ENCODE measurements at places on chromosomes 12 and 14. TPM values are rescaled to one million over a fixed set of nuclear protein-coding genes. Genes with fewer than 3 reads are reported as not detected.

DNA sequence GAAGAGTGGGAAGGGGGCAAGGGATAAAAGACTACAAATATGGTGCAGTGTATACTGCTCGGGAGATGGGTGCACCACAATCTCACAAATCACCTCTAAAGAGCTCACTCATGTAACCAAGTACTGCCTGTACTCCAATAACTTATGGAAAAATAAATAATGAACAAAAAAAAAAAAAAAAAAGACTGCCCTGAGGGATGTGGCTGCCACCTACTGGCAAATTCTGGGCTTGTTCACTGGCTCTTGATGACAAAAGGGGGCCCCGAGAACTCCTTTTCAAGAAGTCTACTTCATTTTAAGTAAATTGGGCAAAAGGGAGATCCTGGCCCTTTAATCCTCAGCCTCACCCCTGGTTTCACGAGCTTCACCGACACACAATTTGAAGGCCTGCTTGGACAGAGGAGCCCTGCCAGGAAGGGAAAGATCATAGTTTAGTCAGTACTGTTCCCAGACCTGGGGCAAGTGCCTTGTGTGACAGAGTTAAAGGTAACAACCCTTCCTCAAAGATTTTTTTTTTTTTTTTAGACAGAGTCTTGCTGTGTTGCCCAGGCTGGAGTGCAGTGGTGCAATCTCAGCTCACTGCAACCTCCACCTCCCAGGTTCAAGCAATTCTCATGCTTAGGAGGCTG is 26.1 kb upstream of the STAC3 start:
- DNase-seq = no peak

DNA sequence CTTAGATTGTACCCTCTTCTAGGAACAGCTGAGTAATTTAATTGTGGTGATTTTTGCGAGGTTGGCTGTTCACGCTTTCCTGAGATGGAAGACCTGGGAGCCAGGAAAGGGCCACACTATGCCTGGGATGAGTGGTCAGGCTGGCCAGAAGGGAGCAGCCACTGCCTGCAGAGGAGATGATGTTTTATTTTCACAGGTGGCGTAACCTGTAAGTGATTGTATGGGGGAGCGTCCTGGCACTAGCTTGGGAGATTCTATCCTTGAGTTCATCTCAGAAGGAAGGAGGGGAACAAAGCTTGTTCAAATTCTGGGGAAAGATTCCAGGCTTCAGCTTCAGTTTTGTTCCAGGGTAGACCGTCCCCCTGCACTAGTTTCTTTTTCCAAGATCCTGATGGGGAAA is 1.2 kb downstream of the RPH3A start:
- DNase-seq = no peak

DNA sequence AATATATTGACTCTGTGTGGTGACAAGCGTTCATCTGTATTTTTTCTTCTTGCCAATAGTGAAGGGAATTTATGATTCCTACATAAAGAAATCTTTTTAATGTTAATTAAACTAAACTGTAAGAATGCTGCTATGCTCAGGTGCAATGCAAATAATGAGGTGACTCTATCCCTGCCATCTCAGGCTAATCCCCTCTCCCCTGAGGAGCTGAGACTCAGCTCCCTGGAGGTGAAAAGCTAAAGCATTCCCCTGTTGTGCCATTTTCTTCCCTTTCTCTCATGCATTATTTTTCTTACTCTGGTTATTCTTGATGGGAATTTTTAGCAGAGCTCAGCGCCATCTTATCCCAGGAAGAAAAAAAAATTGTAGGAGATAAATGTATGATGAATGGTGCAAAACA is 113.9 kb upstream of the FGD4 start:
- no peak for DNase-seq

- no peak for DNase-seq
These were observed 85.1 kb upstream of the AMIGO2 start for GRCh38 chr12:47164724-47165439.

GRCh38 chr14:99840265-99840664 is 47.1 kb downstream of the EML1 start:
- DNase-seq = no peak

- no peak for DNase-seq
These were observed 5.2 kb downstream of the GPX2 start for GRCh38 chr14:64937171-64937820.

DNA sequence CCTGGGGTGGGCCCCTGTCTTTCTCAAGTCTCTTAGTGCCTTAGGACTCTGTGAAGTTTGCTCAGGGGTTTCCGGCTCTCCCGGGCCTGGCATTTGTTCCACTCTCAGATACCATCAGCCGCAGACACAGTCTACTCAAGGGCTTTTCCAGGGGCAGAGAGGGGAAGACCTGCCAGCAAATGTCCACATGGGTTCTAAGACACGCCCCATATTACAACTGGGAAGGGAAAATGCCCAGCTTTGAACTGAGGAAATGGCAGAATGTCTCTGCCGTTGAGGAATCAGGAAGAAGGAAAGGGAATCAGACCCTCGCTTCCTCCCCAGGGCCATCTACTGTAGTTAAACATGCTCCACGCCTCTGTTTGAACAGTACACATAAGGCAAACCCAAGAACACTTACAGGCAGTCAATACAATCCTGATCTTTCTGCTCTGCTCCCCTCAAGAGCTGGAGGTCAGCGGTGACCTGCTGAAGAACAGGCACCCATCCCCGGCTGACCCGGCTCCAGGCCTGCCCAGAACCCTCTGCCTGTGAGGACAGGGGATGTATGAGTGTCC is 7.9 kb downstream of the CCDC85C start:
- peak; percentile 78 for DNase-seq

- peak; percentile 67 for DNase-seq
These were observed 78.7 kb downstream of the PPM1A start for GRCh38 chr14:60327447-60328331.

DNA sequence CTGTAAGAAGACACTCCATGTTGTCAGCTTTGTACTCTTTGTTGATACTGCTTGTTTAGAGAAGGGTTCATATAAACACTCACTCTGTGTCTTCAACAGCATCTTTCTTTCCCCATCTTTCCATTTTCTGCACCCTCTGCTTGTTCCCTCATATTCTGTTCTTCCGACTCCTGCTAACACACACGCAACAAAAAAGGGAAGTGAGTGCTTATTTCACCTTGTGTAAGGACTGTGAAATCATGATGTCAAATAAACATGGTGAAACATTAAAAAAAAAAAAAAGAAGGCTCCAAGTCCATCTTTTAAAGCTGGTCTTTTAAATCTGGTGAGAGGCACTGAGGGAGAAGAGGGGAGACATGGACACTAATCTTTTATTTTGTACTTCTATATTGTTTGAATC is 145.4 kb downstream of the RPAP3 start:
- no peak for DNase-seq

GRCh38 chr12:26334621-26335124 is 139.3 kb downstream of the SSPN start:
- peak; percentile 44 for DNase-seq

- DNase-seq = no peak
These were observed 13.7 kb upstream of the TCTN1 start for GRCh38 chr12:110600254-110600653.

DNA sequence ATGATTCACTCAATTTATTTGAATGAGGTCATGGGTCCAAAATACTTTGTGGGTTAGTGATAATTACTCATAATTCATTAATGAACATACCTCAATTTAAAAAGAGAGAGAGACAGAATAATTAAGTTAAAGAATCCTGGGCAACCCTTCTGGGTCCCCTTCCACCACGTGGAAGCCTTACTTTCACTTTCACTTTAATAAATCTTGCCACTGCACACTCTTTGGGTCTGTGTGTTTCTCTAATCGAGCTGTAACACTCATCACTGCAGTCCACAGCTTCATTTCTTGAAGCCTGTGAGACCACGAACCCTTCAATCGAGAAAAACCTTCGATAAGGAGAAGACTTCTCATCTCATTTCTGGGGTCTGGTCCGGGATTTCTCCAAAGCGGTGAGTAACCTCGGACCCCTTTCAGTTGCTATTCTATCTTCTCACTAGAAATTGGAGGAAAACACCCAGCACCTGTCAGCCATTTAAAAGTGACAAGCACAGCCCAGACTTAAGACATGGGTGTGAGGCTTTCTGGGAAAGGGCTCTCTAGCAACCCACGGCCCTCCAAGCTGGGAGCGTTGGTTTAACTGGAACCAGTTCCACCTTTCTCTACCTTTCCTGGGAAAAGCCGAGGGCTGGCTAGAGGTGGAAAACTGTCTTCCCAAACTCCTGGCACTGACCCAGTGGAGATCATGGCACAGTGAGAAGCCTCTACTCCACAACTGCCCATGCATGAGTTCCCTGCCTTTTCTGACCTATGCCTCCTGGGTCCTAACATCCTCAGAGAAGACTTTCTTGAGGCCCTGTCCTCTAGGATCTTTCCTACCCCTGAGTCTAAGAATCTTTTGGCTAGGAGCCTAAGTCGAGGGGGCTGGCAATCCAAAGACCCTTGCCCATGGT is 148.8 kb upstream of the ATF7IP start:
- no peak for DNase-seq

DNA sequence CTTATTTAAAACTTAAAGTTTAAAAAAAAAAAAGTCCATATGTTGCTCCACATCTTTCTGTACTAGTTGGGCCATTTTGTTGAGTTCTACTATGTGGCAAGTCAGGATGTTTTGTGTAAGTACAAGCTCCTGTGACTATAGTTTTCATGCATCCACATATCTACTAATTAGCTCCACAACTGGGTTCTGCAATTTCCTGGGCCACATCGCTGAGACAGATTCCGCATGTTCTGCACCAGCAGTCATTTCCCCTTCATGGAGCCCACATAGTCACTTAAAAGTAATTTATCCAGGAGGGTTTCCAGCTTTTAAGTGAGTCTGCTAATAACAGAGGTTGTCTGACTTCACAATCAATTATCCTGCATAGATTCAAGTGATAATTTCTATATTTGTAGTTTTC is 461.4 kb downstream of the ZFP36L1 start:
- no peak for DNase-seq

- peak; percentile 75 for DNase-seq
These were observed 30.3 kb downstream of the DMAC2L start for GRCh38 chr14:50342221-50343078.

GRCh38 chr12:39685854-39686657 is 66.5 kb upstream of the ABCD2 start:
- no peak for DNase-seq

DNA sequence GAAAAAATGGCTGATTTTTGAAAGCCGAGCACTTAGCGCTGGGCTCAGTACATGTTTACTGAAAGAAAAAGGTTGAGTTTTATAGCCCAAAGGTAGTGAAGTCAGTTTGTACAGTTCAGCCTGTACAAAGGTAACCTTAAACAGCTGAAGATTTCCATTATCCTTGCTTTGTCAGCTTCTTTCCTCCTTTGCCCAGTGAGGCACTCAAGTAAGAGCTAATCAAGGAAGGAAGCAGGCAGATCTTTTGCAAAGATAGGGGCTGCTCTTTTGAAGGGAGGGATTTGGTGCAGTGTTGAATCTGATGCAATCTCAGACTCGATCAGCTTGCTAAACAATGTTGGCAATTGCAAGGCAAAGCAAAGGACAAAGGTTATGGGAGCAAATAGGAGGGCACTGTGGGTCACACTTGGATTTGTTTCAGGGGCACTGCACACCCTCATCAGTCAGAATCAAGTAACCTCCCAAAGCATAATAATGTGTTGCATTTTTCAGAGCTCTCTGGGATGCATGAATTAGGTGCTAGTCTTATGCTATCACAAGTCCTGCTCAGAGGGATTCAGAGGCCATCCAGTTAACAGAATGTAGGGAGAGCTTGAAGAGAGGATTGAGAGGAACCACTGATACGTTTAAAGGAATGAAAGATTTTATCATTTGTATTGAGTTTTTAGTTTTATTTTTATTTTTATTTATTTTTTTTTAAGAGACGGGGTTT is 44.4 kb downstream of the ANO6 start:
- no peak for DNase-seq

GRCh38 chr12:19236656-19237055 is 107.1 kb downstream of the PLEKHA5 start:
- no peak for DNase-seq

DNA sequence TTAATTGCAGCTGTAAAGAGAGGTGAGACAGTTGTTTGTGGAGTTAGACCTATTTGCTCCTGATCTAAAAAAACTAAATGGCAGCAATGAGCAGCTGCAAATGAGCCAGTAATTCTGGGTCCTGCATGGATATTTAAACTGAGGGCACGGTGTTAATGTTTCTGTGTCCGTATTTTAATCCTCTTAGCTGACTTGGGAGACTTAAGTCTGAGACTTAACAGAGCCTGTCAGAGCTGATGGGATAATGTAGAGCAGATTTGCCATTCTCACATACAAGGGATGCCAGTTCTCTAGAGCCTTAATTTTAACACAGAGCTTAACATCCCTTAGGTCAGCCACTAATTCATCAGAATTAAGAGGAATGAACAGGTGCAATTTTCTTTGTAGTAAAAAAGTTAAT is 178.6 kb upstream of the PDE3A start:
- DNase-seq = no peak

DNA sequence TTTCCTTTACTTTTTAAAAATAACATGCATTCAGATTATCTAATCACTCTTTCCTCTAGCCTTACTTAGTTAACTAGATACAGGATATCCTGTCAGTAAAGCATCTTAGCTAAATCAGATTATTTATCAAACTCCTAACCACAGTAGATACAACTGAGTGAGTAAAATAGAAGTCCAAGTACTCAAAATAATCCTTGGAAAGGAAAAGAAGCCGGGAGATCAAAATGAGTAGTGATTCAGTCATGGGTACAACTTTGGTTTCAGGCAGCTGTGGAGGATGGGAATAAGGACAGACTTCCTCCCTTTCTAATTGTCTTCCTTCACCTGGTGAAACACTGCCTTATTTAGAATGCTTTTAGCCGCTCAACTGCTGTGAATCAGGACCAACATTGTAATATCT is 29.4 kb downstream of the GNG2 start:
- DNase-seq = no peak

DNA sequence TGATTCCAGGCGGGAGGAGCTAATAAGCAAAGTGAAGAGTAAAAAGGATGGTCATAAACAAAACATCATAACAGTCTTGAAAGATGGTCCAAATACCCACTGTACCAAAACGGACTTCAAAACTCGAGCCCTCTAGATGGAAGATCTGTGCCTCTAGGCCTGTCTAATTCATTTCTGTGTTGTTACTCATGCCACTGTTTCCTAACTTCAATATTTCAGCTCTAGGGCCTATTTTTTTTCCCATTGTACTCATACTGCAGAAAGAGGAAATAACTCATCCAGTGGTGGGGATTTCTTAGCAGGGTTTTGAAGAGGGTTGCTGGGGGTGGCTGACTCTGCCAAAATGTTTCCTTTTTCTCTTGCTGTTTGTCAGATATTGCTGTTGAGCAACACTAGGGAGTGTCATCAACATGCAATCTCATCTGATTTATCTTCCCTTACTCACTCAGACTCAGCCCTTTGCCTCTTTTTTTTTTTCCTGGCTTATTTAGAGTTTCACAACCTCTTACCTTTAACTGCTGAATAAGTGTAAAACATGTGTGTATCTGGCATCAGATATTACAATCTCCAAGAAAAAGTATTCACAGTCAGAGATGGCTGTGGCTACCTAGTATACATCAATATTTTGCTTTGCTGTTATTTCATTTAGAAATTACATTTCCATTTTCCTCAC is 189.6 kb downstream of the DUSP6 start:
- DNase-seq = peak; percentile 52

- DNase-seq = no peak
These were observed 7.3 kb upstream of the RNASE1 start for GRCh38 chr14:20809917-20810316.

UNC79 gene
- 0.09 TPM for total RNA-seq

AKAP5 gene
- 11.9 TPM for total RNA-seq

OR4K15 gene
- total RNA-seq = not detected

GLI1 gene
- total RNA-seq = 1.9 TPM

C1QL4 gene
- total RNA-seq = not detected

KERA gene
- total RNA-seq = not detected

KRT72 gene
- total RNA-seq = not detected

KRT77 gene
- total RNA-seq = not detected

SYCP3 gene
- 0.20 TPM for total RNA-seq

RPS6KL1 gene
- total RNA-seq = 13.3 TPM

CMKLR1 gene
- total RNA-seq = 11.4 TPM

ASIC1 gene
- total RNA-seq = 1.9 TPM
